ENCODE measurements at places on chromosomes 16 and 17.

DNA sequence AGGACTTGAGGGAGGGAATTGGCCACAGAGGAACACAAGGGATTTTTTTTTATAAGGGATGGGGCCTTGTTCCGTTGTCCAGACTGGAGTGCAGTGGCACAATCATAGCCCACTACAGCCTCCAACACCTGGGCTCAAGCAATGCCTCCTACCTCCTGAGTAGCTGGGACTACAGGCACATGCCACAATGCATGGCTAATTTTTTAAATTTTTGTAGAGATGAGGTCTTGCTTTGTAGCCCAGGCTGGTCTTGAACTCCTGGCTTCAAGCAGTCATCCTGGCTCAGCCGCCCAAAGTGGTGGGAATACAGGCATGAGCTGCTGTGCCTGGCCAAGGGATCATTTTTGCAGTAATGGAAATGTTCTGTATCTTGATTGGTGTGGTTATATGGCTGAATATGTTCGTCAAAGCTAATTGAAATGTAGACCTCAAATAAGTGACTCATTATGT lies 56.9 kb downstream of the VMP1 start:
- no peak for DNase-seq

DNA sequence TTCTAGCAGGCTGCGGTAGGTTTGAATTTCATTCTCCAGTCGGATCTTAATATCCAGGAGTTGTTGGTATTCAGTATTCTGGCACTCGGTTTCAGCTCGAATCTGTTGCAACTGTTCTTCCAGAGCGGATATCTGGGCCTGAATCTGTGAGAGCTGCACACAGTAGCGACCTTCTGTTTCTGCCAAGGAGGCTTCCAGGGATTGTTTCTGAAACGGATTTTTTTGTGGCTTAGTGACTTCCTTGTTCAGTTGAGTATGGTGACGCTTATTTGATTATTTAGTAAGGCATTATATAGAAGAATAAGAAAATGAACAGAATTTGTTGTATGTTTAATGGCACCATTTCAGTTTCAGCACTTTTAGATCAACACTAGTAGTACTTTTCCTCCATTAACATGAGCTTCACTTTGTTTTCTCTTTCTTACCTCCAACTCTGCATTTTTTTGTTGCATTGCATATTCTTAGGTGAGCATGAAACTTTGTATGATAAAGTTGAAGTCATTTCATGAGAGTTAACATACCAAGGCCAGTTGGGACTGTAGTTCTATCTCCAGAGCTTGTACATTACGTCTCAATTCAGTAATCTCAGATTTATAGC lies 2.8 kb downstream of the KRT10 start:
- no peak for DNase-seq

DNA sequence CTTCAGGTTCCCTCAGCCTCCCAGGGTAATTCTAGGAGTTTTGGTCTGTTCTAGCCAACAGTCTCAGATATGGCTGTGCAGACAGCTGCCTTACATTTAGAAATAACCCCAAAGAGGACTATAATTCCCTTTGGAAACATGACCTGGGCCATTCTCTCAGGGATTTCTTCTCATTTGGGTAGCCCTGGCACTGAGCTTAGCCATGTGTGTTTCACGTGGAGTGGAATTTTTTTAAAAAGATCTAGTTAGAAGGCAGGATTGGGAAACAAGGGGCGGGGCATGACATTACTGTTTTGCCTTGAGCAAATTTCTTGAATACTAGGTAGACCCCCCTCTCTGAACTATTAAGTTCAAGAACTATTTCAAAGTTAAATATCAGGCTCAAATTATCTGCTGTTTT lies 29.6 kb upstream of the MRC2 start:
- no peak for DNase-seq

DNA sequence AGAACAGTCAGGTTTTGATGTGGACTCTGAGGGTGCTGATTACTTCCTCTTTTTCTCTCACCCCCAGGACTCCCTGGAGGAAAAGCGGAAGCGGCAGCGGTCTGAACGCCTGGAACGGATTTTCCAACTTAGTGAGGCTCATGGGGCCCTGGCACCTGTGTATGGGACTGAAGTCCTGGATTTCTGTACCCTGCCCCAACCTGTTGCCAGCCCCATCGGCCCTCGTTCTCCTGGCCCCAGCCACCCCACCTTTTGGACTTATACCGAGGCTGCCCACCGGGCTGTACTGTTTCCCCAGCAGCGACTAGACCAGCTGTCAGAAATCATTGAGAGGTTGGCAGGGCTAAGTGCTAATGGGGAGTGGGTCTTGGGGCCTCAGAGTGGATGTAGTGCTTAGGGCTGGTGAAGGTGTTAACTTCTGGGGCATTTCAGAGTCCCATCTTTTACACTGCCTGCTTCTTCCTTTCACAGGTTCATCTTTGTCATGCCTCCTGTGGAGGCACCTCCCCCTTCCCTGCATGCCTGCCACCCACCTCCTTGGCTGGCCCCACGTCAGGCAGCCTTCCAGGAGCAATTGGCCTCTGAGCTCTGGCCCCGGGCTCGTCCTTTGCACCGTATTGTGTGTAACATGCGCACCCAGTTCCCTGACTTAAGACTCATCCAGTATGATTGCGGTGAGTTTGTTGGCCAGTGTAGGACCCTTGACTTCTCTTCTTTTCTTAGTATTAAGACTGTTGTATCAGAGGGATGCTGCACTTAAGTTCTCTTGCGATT lies 19.1 kb upstream of the PHKG2 start:
- DNase-seq: no peak

DNA sequence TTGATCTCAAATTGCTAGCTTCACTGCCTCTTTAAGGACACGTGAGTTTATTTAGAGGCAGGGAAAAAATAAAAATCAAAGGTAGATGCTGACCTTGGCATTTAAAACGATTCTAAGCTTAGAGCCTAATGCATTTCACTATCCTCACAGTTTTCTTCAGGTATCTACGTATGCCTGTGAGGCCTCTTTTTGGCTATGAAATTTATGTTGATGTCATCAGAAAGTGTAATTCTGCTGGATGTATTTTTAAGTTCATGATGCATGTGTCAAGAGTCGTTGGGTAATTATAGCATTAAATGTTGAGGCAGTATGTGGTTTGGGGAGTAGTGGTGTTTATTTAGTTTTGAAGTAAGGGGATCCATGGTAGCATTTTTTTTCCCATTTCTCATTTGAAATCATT lies 4.2 kb upstream of the KRTAP3-2 start:
- DNase-seq: no peak

DNA sequence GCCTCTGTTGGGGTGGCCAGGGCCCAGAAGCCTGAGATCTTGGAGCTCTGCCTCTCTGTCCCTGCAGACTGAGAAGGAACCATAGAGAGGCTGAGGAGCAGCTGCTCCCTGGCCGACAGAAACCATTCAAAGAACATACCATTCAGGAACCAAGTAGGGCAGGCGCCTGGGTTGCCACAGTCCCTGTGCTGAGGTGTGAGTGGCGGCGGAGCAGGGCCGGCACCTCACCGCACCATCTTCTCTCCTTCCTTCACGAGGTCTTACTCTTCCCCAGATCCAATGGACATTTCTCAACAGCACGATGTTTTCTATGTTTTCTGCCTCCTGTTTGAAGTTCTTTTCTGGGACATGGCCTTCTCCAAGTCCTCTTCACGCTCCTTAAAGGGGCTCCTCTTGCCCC lies 22.8 kb upstream of the ALOX15 start:
- DNase-seq: no peak

- DNase-seq: no peak
These were observed 17.3 kb upstream of the TXNDC11 start for GRCh38 chr16:11759997-11760396.

DNA sequence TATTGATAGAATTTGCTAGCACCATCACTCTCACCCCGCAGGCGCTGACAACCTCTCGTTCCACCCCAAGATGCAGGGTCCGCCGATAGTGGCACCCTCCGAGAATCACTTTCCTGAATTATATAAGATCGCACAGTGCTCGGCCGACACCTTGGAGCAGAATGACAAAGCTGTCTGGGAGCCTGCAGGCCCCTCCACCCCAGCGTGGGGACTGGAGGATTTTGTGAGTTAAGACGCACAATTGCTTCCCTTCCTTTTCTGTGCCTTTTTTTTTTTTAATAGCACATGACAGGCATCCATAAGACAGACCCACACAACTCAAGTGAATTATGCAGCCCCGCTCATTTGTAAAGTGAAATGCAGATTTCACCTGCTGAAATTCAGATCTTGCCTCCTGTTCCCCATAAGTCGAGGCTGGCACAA lies 155.3 kb downstream of the C16orf78 start:
- DNase-seq: no peak

DNA sequence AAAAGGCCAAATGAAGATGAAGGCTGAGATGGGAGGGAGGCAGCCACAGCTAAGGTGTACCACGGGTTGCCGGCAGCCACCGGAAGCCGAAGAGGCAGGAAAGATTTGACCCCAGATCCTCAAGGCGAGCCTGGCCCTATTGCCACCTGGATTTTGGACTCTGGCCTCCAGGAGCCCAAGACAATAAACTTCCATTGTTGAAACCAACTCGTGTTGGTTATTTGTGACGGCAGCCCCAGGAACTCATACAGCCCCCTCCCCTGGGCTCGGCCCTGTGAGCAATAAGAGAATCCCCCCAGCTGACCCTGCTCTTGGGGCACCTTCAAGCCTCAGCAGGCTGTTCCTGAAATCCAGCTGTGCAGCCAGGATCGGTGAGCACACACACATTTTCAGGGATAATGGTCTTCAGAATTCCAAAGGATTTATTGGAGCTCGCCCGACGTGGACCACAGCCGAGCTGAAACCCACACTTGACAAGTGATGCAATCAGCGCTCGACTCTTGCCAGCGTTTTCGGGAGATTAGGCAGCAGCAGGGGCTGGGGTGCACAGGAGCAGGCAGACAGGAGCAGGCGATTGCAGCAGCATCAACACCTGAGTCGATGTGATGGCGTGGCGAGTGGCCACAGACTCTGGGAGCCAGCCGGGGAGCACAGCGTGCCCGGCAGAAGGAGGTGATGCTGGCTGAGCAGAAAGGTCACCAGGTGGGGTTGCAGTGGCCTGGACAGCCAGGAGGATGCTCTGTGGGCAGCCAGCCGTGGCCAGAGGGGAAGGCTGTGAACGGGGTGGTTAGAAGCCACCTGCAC lies 22.4 kb upstream of the CBX4 start:
- DNase-seq: no peak

- no peak for DNase-seq
These were observed 45.9 kb downstream of the VAC14 start for GRCh38 chr16:70754851-70755600.

GRCh38 chr17:73431401-73432205 lies 119.8 kb upstream of the CDC42EP4 start:
- no peak for DNase-seq

GRCh38 chr17:73267648-73268537 lies 6.2 kb upstream of the CPSF4L start:
- no peak for DNase-seq
